ENCODE measurements at places on chromosomes 6 and 20. TPM values are rescaled to one million over a fixed set of nuclear protein-coding genes. Genes with fewer than 3 reads are reported as not detected.

ZNF318 gene
- polyA plus RNA-seq, result 4.6 TPM

LST1 gene
- 7.8 TPM for polyA plus RNA-seq

CFAP61 gene
- polyA plus RNA-seq, result 0.11 TPM

FOXA2 gene
- polyA plus RNA-seq, result not detected

ZSWIM1 gene
- 5.5 TPM for polyA plus RNA-seq

PKHD1 gene
- under 0.01 TPM for polyA plus RNA-seq

VTA1 gene
- polyA plus RNA-seq, result 22.0 TPM

ABHD16B gene
- polyA plus RNA-seq, result 0.54 TPM

FNDC11 gene
- polyA plus RNA-seq, result 0.14 TPM

GTF2H4 gene
- polyA plus RNA-seq, result 10.6 TPM

SMLR1 gene
- polyA plus RNA-seq, result not detected

PHACTR3 gene
- polyA plus RNA-seq, result 14.5 TPM

ARFGEF2 gene
- polyA plus RNA-seq, result 10.8 TPM

SIGLEC1 gene
- 4.2 TPM for polyA plus RNA-seq

HLA-F gene
- polyA plus RNA-seq, result 46.7 TPM

RSPH4A gene
- polyA plus RNA-seq, result 0.20 TPM

PDYN gene
- polyA plus RNA-seq, result not detected

SLC25A27 gene
- polyA plus RNA-seq, result 17.0 TPM

MMUT gene
- polyA plus RNA-seq, result 19.8 TPM

NRSN1 gene
- polyA plus RNA-seq, result 0.11 TPM

DACT2 gene
- polyA plus RNA-seq, result 1.4 TPM

ZKSCAN3 gene
- polyA plus RNA-seq, result 1.7 TPM

ANKEF1 gene
- polyA plus RNA-seq, result 0.75 TPM

HMGN4 gene
- 20.1 TPM for polyA plus RNA-seq

LY6G6C gene
- polyA plus RNA-seq, result 0.18 TPM

GGTLC1 gene
- polyA plus RNA-seq, result not detected

DAAM2 gene
- polyA plus RNA-seq, result 9.9 TPM

TTLL9 gene
- 0.14 TPM for polyA plus RNA-seq

RBPJL gene
- not detected for polyA plus RNA-seq

HMGCLL1 gene
- polyA plus RNA-seq, result 1.0 TPM

SERPINB1 gene
- polyA plus RNA-seq, result 23.6 TPM

FERMT1 gene
- 0.54 TPM for polyA plus RNA-seq

TAPBP gene
- polyA plus RNA-seq, result 35.3 TPM

KIFC1 gene
- 0.16 TPM for polyA plus RNA-seq

PAX1 gene
- not detected for polyA plus RNA-seq

CPNE5 gene
- polyA plus RNA-seq, result 27.5 TPM

SLC2A10 gene
- polyA plus RNA-seq, result 4.6 TPM

PAK5 gene
- 0.07 TPM for polyA plus RNA-seq

SRF gene
- polyA plus RNA-seq, result 55.3 TPM

PPP1R14C gene
- 92.8 TPM for polyA plus RNA-seq

SLC17A5 gene
- 5.2 TPM for polyA plus RNA-seq

HSPA1A gene
- polyA plus RNA-seq, result 321 TPM

RIMS4 gene
- 0.38 TPM for polyA plus RNA-seq

MOXD1 gene
- polyA plus RNA-seq, result 1.2 TPM

NT5E gene
- polyA plus RNA-seq, result 3.6 TPM

PSORS1C1 gene
- polyA plus RNA-seq, result 6.5 TPM

ALDH5A1 gene
- 7.7 TPM for polyA plus RNA-seq

RPS10 gene
- 1,117 TPM for polyA plus RNA-seq

KIAA1755 gene
- polyA plus RNA-seq, result 5.8 TPM

PPP1R3G gene
- 10.9 TPM for polyA plus RNA-seq

C6orf47 gene
- 21.2 TPM for polyA plus RNA-seq

AIF1 gene
- 14.7 TPM for polyA plus RNA-seq

LY6G6F gene
- not detected for polyA plus RNA-seq

GRM1 gene
- polyA plus RNA-seq, result 0.02 TPM

CDH26 gene
- polyA plus RNA-seq, result 0.88 TPM

SLC13A3 gene
- 0.50 TPM for polyA plus RNA-seq
